Fibroblast of the aortic adventitia (primary cell): ENCODE measurements at places on chromosomes 12 and 14. TPM values are rescaled to one million over a fixed set of nuclear protein-coding genes. Genes with fewer than 3 reads are reported as not detected.

Gene PTPN6
- not detected in 2 replicates for total RNA-seq

Gene AGAP2
- 0.25 and 0.27 TPM in 2 replicates for total RNA-seq

Gene LHX5
- not detected in 2 replicates for total RNA-seq

Gene TMEM132D
- not detected in 2 replicates for total RNA-seq

Gene MMP19
- total RNA-seq, result 9.7 and 11.1 TPM in 2 replicates

Gene CATSPERB
- 0.81 TPM in 1 of 2 replicates, not detected in the other for total RNA-seq

Gene AHSA1
- total RNA-seq, result 68.2 and 76.3 TPM in 2 replicates

Gene TSHR
- total RNA-seq, result not detected in 2 replicates

Gene TAS2R9
- total RNA-seq, result 0.09 TPM in 1 of 2 replicates, not detected in the other

Gene DYRK2
- 23.8 and 32.1 TPM in 2 replicates for total RNA-seq

Gene CLEC9A
- total RNA-seq, result not detected in 2 replicates

Gene PIWIL1
- total RNA-seq, result not detected in 2 replicates

Gene TMEM229B
- total RNA-seq, result 0.81 and 1.8 TPM in 2 replicates

Gene TAS2R8
- total RNA-seq, result 0.45 TPM in 1 of 2 replicates, not detected in the other

Gene RDH5
- 13.3 and 17.7 TPM in 2 replicates for total RNA-seq

Gene TTC5
- 16.6 and 49.7 TPM in 2 replicates for total RNA-seq

Gene MYH6
- total RNA-seq, result not detected in 2 replicates

Gene MEG3
- total RNA-seq, result 155 and 168 TPM in 2 replicates

Gene KRT79
- not detected in 2 replicates for total RNA-seq

Gene SMOC1
- 0.25 and 1.1 TPM in 2 replicates for total RNA-seq

Gene CISTR
- total RNA-seq, result not detected in 2 replicates

Gene RFX4
- total RNA-seq, result not detected in 2 replicates

Gene RNF212B
- total RNA-seq, result not detected in 2 replicates
